ENCODE measurements at places on chromosomes 2 and 18.

- no peak for DNase-seq
Observed at GRCh38 chr2:47818777-47819176, 35.8 kb downstream of the MSH6 start.

DNA sequence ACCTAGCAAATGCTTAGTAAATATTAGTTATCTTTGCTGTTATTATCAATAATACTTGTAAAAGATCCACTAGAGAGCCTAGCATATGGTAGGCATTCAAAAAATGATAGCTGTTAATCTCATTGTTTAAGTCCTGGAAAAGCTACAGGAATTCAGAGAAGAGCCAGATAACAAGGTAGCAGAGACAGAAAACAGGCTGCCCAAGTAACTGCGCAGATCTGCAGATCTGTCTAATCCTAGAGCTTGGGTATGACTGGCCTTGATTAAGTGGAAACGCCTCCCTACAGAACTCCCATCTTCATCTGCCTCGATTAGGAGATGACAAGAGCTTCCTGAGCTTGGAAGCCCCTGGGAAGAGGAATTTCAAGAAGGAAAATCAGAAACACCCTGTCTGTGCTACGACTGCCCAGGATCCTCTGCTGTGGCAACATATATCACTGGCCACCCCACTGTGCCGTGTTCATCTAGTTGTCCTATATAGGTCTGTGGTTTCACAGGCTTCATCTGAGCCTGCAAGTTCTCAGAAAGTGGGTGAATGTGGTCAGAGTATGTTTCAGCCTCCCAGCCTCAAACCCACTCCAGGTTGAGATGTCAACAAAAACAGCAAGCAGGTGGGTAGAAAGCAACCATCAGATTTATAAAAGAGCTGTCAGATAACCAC, 151.5 kb upstream of the PKDCC start:
- no peak for DNase-seq

DNA sequence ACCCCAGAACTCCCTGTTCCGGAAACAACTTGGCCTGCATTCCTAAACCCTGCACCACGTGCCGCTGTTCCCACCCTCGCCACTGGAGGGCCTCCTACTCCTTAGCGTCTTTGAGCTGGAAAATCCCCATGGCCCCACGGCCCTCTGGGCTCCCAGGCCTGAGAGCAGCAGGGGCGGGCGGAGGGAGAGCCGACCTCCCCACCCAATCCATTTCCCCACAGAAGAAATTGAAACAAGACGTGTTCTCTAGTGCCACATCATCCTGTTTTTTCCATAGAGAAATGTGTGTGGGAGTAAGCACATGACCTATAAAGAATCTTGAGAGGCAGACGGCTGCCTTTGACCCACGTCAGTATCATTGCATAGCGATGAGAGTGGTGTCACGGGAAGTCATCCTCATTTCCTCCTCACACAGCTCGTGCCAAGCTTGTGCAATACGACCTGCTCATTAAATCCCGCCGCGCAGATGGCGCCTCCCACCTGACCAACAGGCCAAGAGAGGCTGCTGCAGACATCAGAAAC, 79.2 kb downstream of the LAMA1 start:
- peak; percentile 19 for DNase-seq

DNA sequence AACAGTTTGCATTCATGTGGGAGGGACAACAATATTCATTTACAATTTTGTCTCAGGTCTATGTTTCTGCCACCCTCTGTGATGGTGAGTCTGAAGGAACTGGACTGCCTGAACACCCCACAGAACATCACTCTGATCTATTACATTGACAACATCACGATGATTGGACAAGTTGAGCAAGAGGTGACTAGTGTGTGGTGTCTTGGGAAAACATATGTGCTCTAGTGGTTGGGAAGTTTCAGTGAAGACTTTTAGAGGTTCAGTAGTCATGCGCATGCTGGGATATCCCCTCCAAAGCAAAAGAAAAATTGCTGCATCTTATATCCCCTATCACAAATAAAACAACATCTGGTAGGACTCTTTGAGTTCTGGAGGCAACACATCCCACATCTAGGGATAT, 18.6 kb upstream of the CTLA4 start:
- no peak for DNase-seq

- DNase-seq, result no peak
Observed at GRCh38 chr2:23120161-23120560, 264.8 kb upstream of the KLHL29 start.

DNA sequence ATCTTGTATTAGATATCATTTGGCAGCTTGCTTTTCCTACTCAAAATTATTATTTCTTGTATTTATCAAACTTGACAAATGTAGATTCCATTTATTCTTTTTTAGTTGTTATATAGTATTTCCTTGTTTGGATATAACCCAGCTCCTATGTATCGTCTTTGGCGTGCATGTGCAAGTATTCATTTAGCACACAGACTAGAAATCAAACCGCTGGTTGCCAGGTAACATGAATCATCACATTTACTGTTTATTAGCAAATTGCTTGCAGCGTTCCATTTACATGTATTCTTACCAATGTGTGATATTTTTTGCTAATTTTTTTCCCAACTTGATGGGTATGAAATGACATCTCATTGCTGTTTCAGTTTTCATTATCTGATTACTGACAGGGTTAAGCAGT, 2089.7 kb upstream of the CELF4 start:
- DNase-seq, result no peak

GRCh38 chr2:71934320-71934593, 213.4 kb downstream of the CYP26B1 start:
- no peak for DNase-seq

GRCh38 chr2:220455351-220455990, 828.0 kb downstream of the SLC4A3 start:
- no peak for DNase-seq

DNA sequence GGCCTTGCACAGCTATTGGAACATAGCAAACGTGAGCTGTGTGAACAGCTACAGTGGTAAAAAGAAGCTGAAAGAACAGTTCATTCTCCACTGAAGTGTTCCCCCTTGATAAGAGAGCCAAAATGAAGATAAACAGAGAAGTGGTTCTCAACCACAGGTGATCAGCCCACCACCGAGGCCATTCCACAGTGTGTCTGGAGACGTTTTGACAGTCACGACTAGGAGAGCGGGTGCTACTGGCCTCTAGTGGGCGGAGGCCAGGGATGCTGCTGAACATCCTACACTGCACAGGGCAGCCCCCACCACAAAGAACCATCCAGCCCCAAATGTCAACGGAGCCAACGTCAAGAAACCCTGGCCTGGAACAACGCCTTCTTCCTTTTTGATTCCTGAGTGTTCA, 38.4 kb downstream of the ADCY3 start:
- no peak for DNase-seq

DNA sequence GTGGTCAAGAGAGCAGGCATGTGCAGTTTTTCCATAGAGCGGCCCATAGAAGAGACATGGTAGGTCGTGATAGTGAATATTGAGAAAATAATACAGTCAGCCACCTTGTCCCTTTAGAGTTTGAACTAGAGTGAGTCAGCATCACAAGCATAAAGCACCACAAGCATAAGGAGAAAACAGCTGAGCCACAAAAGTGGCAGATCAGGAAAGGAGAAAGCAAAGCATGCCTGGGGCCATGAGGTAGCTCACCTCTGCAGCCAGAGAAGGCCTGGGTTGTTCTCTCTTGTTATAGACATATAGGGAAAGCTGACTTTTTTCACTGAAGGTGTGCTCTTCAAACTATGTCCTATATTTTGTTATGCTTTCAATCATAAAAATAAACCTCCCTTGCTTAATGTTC, 879.0 kb downstream of the DSC3 start:
- no peak for DNase-seq

- no peak for DNase-seq
Observed at GRCh38 chr2:62672601-62673000, 32.9 kb upstream of the EHBP1 start.

DNA sequence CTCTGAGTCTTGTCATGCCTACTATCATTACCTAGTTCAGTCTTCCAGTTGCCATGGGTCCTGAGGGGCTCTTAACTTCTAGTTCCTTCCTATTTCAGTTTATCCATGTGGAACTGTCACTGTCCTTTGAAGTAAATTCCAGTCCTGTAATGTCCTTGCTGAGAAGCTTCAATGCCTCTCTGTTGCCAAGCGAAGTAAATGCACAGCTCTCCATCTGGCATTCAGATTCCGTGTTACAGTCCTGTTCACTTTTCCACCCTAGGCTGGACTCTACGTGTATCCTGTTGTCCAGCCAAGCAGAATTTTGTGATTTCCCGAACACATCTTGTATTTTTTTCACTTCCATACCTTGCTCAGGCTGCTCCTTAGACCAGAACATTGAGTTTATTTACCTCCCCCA, 245.3 kb downstream of the BABAM2 start:
- DNase-seq, result no peak

GRCh38 chr2:235011929-235012631, 60.3 kb downstream of the SH3BP4 start:
- no peak for DNase-seq

DNA sequence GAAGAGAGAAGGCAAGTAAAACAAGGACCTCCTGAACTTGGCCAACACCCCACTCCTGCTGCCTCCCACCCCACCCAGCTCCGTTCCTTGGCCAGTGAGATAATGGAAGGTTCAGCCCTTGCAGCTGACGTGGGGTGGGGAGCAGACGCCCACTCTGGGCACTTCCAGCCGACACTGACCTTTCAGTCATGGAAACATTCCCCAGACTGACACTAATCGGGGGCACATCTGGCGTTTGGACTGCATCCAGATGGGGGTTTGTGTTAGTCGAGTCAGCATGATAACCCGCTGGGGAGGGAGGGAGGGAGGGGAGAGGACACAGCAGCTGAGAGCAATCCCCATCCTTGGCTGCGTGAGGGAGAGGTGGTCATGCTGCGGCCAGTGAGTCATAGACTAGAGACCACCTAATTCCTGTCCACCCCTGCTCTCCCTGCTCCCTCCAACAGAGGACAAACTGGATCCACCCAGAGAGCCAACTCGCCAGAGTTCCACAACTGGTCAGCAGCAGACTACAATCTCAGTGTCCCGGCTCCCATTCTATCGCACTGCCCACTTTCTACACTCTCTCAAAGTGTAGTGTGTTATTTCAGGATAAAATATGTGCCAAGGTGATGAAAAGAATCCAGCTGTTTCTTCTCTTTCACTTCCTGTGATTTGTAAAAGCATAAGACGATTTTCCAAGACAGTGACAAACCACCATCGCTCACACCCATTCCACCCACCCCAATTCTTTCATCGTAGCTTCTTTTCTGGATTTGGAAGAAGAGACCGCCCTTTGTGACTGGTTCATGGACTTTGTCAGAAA, 115.4 kb upstream of the PKDCC start:
- no peak for DNase-seq

- no peak for DNase-seq
Observed at GRCh38 chr2:42105330-42106256, 57.8 kb downstream of the PKDCC start.

GRCh38 chr2:153871231-153872221, at the start of gene GALNT13:
Gene GALNT13 (plus strand): TSS chr2:153871922.
- peak; percentile 56 for DNase-seq

DNA sequence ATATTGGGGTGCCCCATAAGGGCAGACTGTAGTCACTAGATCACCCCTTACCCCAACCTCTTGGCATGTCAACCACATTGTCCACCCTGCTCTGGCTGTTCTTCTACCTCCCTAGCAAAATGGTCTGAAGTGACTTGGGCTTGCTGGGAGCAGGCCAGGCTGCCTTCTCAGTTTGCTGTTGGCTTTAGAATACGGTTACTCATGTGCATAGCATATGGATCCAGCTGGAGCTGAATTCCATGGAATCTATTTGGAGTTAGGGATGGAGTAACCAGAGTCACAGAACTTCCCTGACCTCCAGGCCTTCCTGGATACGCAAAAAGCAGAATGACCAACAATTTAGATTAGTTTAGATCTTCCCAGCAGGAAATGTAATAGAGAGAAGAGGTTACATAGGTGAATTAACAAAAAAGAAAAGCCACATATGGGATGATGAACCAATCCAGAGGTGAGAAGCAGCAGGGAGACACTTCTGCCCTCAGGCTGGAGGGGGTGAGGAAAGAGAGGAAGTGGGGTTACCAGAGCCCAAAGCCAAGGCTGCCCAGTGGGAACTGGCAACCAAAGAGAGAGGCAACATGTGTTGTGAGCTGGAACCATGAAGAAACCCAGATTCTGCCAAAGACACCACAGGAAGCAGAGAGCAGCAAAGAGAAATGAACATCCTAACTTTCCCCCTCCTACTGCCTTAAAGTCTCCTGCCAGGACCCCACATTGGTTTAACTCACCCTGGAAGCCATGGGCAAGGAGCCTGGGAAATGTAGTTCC, 26.1 kb downstream of the PKDCC start:
- no peak for DNase-seq

- no peak for DNase-seq
Observed at GRCh38 chr2:10469955-10470608, 22.0 kb upstream of the ODC1 start.

DNA sequence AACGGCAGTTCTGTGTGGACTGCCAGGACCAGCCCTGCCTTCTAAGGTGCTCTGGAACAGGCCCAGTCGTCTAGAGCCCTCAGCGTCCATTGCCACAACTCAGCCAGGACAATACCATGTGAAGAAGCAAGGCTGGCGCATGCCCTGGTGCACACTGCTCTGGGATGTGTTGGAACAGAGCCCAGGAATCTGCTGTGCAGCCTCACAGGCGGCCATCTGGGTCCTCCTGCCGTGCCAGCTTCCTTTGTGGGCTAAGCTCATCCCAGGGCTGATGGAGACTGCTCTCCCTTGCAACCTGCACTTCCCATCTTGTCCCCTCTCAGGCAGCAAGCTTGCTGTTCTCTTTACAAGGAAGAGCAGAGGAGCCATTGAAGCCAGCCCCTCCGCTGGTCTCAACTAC, 246.4 kb upstream of the PXDN start:
- DNase-seq, result peak; percentile 30

DNA sequence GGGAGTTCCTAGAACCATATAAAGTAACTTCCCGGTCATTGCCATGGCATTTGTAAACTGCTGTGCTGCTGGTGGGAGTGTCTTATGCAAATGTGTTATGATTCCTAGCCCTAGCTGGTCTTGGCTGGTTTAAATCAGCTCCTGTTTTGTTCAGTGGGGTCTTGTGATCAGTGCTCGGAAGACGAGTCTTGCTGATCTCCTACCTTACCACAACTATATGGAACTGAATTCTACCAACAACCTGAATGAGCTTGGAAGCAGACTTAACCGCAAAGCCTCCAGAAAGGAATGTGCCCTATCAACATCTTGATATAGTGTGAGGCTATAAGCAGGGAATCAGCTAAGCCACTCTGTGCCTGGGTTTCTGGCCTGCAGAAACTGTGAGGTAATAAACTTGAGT, 33.5 kb downstream of the POLE4 start:
- no peak for DNase-seq

DNA sequence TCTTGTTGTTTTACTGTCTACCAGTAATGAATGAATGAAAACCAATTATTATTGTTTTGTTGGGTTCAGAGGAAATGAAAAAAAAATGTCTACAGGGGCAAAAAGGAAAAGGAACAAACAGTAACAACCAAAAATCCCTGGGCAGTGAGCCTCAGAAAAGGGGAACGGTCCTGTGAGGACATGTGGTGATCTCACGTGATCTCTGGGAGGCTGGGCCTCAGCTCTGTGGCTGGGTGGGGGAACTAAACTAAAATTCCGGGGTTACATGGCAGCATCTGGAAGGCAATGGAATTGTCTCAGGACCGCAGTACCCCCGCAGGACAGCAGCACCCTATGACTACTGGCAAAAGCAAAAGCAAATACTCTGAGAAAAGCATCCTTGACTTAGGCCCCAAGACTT, 80.1 kb downstream of the AFF3 start:
- DNase-seq, result no peak

Measured in hypothalamus (tissue), 51 donors.